ENCODE measurements at places on chromosomes 5 and 9.

DNA sequence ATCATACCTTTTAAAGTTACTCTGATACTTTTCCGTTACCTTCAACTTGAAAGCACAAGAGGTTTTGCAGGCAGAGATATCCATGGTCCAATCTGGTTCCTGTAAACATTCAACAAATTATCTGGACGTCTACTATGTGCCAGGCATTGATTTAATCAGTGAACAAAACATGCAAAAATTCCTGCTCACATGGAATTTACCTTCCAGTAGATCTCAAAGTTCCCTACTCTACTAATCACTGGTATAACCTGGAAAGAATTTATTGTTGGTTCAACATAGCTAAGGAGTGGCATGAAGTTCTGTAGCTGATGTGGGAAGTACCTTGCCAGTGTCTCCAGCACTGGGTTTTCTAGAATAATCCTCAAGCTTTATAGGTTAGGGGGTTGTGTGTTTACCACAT lies 9.8 kb downstream of the OCLN start:
- no peak for DNase-seq

DNA sequence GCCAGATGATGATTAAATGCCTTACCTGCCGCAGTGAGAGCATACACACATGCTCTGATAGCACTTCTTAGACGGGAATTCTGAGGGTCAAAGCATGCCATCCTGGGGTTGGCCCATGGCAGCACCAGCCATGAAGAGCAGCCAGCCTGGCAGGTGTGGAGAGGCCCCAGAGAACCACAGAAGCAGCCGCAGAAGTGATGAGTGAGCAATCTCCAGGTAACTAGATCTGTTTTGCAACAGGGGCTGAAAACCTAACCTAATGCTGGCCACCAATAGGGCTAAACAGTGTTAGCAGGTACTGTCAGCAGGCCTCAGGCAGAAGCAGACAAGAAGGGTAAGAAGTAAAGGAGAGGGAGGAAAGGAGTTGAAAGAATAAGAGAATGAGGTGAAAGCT lies 33.5 kb upstream of the HOMER1 start:
- no peak for DNase-seq

GRCh38 chr9:7338586-7339281 lies 460.8 kb downstream of the DMAC1 start:
- DNase-seq, result no peak

DNA sequence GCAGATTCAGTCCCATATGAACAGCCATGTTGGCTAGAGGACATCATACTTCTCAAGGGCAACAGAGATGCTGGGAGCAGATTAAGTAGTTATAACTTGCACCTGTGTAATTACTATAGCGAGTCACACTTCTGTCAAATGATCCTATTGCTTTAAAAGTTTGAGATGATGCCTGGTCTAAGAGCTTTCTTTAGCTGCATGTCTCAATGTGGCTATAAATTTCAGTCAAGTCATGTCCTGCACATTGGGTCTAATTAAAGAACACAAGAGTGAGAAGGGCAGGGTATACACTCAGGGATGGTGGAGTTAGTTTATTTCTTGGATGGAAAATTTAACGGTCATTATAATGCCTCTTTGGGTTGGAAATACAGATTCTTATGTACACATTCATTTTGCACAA lies 557.3 kb downstream of the RAB3C start:
- DNase-seq, result no peak

DNA sequence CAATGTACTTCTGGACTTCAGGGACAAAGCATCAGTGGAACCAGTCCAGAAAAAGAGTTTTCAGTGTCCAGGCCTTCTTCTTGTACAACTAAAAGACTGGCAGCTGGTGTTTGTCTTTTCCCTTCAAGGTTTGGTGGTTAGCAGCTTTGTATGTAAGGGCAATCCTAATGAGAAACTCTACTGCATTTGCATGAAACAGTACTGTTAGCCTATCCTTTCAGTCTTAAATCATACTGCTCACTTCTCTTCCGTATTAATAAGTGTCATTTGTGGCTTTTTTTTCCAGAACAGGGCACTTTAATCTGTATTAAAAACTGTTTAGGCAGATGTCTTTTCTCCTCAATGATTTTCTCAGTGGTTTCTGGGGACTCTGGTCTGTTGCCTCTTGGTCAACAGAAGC lies 48.9 kb downstream of the FAM174A start:
- DNase-seq, result no peak

DNA sequence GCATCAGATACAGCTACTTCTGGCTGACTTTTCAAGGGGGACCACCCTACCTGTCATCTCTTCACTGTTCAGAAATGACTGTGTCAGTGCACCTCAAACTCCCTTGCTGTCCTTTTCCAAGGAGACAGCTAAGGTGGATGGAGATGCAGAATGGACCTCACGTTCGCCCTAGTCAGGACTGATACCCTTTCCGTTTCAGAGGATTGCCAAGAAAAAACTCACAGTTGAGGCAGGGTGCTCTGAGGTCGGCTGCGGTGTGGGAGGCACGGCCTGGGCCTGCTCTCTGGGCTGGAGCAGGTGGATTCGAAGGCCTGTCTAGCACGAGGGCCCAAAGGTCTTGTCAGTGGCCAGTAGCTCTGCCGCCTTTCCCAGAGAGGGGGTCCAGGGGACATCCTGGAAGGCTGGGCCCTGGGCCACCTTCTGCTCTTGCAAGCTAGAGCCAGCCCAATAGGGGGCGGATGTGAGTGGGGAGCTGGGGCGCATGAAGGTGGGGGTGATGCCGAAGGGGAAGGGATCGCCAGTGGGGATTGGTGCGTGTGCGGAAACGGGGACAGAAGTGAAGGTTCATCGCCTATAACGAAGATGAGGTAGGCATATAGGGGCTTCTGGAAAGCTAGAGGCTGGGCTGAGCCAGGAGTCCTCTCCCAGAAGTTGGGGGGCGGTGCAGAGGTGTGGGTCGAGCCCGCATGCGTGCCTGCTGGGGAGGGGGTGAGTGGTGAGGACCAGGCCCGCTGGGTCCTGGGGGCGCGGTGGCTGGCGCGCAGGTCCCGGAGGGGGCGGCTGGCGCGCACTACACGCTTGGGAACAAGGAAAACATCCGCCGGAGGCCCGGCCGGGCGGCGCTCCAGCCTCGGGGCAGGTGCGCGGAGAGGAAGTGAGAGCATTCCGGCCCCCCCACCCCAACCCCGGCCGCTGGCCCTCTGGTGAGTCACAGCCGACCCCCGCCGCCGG lies 2.5 kb upstream of the MSMP start:
- peak; percentile 45 for DNase-seq

- no peak for DNase-seq
These were observed 740.1 kb upstream of the FAM174A start for GRCh38 chr5:99795031-99795430.

- DNase-seq, result no peak
These were observed 35.3 kb downstream of the MPDZ start for GRCh38 chr9:13244181-13244580.

DNA sequence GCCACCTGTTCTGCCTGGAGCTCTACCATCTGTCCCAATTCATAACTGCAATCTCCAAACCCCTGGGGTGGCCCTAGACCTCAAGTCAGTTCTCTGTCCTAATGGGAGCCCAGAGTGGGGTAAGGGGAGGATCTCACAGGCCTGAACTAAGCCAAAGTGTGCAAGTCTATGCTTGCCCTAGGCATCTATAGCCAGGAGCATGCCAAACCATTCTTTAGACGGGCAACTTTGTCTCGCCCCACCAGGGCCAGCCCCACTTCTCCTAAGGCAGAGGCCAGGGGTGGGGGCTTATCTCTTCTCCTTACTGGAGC lies 3.3 kb downstream of the ACSL6 start:
- no peak for DNase-seq

DNA sequence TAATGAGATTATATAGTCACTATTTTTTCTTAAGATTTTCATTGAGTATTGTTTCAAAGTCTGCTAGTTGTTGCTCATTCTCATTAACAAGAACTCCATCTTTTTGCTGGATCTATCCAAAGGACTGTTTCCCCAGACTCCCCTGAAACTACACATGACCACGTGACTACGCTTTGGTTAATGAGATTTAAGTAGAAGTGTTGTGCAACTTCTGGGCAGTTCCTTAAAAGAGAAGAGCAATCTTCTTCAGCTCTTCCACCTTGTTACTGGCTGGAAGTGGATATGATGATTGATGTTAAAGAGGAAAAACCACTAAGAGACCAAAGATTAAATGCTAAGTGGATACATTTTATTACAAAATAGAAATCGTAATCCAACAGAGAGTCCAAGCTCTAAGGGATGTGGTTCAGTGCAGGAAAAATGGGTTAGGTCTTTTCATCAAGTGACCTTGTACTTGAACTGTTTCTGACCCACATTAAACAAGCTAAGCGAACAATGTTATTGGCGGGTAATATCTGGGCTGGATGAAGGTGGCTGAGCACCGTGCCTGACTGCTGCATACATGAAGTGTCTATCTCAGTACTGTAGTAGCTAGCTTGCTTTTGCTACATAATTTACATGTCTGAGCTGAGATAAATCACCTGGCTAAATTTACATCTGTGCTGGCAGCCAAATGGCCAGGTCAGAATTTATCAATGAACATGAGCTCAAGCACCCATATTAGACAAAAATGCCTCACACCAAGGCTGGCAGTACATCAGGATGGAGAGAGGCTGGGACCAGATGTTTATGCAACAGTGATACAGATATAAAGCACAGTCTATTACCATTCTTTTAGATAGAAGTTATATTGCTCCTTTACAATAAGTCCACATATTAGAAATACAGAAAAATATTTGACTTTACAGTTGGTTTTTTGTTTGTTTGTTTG lies 7.5 kb upstream of the CTNNAL1 start:
- no peak for DNase-seq

DNA sequence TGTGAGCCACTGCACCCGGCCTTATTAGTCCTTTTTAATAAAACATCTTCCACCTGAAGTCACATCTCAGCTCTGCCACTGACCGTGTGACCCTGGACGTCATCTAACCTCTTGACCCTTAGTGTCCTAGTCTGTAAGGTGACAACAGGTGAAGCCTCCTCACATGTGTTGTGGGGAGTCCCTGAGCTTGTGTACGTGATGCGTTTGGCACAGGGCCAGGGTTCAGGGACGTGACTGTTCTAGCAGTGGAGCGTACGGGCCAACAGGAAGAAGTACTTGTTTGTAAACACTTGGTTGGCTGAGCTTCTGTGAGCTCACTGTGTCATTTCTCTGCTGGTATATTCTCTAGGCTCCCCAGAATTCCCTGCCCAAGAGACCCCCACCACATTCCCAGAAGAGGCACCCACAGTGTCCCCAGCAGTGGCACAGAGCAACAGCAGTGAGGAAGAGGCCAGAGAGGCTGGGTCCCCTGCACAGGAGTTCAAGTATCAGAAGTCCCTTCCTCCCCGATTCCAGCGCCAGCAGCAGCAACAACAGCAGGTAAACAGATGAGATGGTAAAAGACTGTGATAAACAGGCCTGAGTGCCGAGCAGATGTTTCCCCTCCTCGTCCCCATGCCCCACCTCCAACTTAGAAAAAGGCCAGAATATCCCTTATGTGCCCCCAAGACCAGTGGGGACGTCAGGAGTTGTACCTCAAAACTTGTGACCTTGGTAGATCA lies 35.3 kb upstream of the POMT1 start:
- no peak for DNase-seq

- no peak for DNase-seq
These were observed 41.7 kb upstream of the BARX1 start for GRCh38 chr9:93996863-93997262.

DNA sequence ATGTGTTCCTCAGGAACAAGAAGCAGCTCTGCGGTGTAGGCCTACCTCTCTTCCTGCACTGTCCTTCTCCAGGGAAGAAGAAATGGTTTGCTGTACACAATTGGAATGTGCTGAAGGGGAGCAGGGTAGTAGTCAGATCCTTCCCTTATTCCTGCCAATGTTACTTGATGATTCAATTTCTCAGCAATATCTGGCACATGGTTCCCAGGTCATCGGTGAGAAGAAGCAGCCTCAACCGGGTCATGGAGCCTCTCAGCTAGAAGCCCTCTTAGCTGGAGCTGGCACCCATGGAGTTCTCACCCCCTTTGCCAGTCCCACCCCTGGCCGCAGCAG lies 36.9 kb downstream of the ACTBL2 start:
- no peak for DNase-seq

GRCh38 chr9:131240047-131240921 lies 36.0 kb downstream of the FAM78A start:
- no peak for DNase-seq

- DNase-seq, result no peak
These were observed 109.0 kb downstream of the MVB12B start for GRCh38 chr9:126435626-126436025.

GRCh38 chr5:120552638-120553037 lies 88.5 kb downstream of the PRR16 start:
- no peak for DNase-seq

DNA sequence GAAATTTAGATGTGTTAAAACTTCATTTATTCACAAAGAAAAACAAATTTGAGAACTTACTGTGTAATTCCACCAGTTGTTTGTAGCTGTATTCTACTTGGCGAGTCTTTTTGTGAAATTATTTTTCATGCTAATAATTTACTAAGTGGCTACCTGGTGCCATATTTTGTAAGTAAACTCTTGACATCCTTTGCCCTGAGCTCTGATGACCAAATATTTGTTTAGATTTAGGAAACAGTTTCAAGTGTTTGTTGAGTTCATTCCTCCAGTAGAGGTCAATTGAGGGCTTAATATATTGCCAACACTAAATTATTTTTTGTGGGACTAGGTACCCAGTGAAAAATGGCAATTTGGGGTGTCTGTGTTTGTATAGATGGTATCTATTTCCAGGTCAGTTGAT lies 3.7 kb downstream of the CNTLN start:
- DNase-seq, result no peak

GRCh38 chr5:180790524-180790923 lies 12.1 kb downstream of the MGAT1 start:
- DNase-seq, result no peak

GRCh38 chr5:16933337-16933736 lies 2.8 kb downstream of the MYO10 start:
- no peak for DNase-seq

- DNase-seq, result no peak
These were observed 34.5 kb downstream of the BRINP1 start for GRCh38 chr9:119334745-119335144.

GRCh38 chr5:40093550-40093949 lies 586.2 kb upstream of the PTGER4 start:
- DNase-seq, result no peak

DNA sequence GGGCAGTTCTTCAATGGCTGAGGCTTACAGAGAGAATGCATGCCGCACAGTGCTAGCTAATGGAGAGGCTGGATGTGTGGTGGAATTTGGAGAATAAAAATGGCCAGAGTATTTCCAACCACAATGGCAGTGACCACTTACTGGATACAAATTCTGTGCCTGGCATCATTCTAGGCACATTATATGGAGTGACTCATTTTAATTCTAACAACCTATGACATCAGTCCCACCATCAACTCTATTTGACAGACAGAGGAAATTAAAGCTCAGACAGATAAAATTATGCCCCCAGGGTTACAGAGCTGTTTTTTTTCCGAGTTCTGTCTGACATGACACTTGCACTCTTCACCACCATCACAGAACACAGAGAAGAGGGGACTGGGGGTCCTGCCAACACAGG lies 105.6 kb upstream of the IL12B start:
- no peak for DNase-seq

GRCh38 chr5:66967826-66968262 lies 228.8 kb downstream of the CD180 start:
- DNase-seq, result no peak

GRCh38 chr5:154243736-154244135 lies 53.2 kb downstream of the GALNT10 start:
- DNase-seq, result no peak
